ENCODE measurements at places on chromosomes 12 and 14.
A peak's percentile ranks its signal among the peaks of the same experiment; 100 is the strongest.

GRCh38 chr12:4089121-4089606 is 184.4 kb upstream of the CCND2 start:
- no peak for DNase-seq

DNA sequence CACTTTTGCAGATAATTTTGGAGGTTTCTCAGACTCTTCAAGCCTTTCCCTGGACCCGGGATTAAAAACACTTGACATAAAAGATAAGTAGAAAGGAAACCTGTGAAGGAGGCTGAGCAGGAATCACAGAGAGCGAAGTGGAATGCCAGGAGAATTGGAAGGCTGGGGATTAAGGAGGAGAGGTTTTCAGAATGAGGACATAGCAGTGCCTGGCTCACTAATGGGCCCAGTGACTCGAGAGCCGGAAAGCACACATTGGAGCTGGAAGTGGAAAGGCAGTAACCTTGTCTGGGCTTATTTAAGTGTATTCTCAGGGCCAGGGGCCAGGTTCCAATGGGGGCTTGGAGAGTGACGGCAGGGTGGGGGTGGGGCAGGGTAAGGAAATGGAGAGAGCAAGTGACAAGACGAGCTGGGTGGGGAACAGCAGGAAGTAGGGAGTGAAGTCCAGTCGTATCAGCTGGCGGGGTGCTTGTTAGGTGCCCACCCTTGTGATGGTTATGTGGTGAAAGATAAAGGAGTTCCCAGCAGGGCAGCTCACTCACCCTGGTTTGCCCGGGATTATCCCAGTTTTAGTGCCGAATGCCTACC is 13.1 kb downstream of the EVL start:
- no peak for DNase-seq

GRCh38 chr12:27987331-27987730 is 14.8 kb upstream of the PTHLH start:
- no peak for DNase-seq

- no peak for DNase-seq
Measured at GRCh38 chr14:22280497-22281316, 308.3 kb downstream of the DAD1 start.

GRCh38 chr12:81610955-81611889 is 147.9 kb downstream of the PPFIA2 start:
- no peak for DNase-seq

GRCh38 chr12:40204337-40204736 is 20.5 kb upstream of the LRRK2 start:
- no peak for DNase-seq

GRCh38 chr12:6698352-6699046 is 2.1 kb downstream of the PIANP start:
- no peak for DNase-seq

DNA sequence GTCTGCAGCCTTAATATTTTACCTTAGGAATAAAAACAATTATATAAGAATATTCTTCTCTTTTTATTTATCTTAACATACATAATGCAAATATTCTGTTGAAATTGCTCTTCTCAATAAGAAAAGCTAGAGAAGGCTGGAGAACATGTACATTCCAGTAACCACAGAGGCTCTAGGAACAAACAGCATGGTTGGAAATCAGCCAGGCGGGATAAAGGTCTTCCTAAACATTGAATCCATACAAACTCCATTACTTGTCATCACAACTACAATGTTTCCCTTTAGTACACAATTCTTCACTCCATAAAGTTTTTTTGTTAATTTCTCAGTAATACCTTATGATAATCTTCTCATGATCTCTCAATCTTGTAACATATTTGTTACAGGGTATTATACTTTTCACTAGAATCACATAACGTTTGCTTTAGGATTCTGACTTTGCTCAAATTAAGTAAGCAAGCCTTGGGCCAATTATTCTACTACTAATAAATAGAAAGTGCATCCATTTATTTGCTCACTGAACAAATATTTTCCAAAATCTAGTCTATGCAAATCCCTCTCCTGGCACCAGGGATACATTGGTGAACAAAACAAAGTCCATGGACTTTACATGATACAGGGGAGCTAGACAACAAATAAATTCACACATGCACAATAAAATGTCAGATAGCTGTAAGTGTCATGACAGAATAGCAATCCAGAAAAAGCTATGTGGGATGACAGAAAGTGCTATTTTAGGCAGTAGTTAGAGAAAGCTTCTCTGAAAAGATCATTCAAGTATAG is 237.5 kb upstream of the TMTC1 start:
- DNase-seq = no peak

DNA sequence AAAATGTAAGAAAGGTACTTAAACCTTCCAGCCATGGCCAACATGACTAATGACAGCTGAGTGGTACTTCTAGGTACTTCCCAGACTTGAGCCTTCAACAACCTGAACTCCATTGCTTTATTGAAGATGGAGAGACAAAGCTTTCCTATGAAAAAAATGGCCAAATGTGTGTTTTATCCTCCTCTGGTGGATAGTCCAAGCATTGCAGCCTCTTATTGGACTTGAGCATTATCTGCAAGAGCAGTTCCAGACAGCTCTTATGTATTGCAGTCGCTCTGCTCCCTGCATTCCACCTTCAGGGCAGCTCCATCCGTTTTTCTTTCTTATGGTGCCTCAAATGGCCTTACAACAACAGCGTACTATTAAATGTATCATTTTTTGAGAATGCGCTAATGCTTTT is 588.2 kb downstream of the NRXN3 start:
- DNase-seq = peak; percentile 47

GRCh38 chr14:101177301-101177971 is 273.9 kb upstream of the RTL1 start:
- DNase-seq = no peak

- no peak for DNase-seq
Measured at GRCh38 chr14:95504135-95505029, 12.1 kb downstream of the SYNE3 start.

DNA sequence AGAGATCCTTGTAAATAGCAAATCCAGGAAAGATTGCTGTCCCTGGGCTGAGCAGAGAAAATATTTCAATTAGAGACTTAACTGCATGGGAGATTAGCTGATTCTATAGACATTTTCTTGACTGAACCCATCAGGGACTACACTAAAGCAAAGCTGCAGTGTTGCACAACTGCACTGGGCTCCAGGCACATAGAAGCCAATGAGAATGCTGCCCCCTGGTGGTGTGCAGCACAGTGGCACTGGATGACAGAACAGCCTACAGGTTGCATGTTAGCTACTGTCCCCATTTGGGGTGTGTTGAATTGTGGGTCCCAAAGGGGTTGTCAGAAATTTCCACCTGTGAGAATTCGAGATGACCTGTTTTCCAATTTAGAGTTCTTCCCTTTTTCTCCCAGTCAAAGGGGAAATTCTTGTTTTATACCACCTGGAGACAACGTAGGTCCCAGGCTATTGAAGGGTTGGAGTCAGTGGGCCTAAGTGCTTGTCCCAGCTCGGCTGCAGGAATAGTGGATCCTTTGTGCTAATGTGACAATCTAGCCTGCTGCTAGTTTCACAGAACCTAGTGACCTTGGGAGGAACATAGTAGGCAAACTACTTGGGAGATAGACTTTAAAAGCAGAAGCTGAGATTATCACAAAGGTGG is 114.7 kb downstream of the SLC8A3 start:
- peak; percentile 75 for DNase-seq

DNA sequence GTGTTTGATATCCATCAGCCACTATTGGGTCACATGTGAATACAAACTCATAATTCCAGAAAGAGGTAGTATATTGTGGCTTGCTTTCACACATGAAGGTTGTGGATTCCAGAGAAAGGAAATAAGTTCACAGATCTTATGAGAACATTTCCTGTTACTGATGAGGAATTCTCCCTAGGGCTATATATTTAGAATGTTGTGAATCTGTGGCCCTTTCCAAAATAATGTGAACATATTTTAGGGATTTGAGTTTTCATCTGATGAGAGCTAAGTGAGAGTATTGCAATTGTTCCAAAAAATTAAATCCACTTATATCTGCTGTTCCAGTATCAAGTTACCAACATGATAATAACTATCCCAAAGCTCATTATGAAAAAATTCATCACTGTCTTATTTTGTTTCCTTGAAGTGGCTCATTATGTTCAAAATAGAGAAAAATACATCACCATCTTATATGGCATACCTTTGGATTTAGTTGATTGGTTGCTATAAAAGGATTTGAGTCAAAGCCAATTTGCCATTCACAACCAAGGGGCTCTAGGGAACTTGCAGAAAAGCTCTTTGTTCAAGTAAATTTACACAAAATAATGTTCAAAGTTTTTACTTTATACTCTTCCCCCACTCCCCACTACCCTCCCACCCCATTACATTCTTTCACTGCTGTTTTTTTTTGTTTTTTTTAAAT is 76.3 kb downstream of the MYRFL start:
- DNase-seq = no peak

DNA sequence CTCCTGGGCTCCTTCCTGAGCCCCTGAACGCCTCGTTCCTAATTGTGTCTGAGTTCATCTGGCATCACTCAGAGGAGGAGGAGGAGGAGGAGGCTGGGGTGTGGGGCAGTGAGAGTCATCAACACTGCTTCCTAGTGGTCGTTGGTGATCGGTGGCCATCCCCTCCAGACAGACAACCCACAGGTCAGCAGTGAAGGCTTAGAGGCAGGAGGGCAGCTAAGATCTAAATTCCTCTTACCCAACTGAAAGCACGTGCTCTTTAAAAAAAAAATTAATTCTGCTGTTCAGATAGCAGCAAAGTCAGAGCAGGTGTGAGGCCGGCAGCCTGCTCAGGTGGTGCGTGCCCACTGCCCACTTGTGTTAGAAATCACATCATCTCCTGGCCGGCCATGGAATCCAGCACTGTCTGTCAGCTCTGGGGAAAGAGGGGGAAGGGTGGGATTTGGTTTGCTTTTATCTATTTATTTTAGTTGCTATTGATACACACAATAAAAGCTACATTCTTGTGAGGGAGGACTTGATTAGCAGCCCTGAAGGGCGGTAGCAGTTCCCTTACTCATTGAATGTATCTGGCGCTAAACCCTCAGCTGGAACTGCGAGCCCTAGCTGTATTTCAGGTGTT is 46.6 kb downstream of the PPP2R5C start:
- DNase-seq = no peak

DNA sequence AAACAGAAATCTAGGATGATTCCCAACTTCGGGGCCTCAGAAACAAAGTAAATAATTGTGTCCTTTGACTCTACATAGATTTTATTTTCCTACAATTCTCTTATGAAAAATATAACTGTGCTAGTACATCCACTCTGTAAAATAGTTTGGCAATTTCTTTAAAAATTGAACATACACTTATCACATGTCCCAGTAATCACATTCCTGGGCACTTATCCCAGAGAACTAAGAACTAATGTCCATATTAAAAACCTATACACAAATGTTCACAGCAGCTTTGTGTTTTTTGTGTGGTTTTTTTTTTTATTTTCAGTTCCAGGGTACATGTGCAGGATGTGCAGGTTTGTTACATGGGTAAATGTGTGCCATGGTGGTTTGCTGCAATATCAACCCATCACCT is 99.0 kb downstream of the KCNH5 start:
- DNase-seq = no peak

GRCh38 chr12:124837958-124838803 is 25.5 kb downstream of the SCARB1 start:
- DNase-seq = peak; percentile 68

DNA sequence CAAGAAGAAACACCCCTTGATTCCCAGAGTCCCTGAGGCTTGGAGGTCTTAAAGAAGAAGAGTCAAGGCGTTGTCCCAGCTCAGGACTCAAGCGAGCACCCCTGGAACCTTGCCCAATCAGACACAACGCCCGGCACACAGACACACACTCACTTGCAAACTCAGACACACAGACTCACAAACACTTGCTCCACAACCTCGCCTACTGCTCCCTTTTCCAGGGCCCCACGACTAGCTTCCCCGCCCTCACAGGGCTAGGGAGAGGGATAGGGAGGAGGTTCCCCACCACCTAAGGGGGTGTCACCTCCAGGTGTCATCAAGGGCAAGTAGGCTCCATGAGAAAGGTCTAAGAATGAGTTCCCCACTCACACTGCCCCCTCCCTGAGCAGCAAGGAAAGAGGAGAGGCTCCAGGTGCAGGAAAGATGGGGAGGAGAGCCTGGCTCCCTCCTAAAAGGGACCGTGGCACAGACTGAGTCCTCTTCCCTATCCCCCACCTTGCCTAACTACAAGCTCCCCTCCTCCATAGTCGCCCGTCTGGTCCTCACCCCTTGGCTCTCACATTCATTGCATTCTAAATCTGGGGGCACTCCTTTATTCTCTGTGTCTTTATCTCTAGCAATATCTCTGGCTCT is 717 bp downstream of the WNT10B start:
- DNase-seq = no peak

GRCh38 chr14:67644428-67644827 is 24.7 kb downstream of the ARG2 start:
- DNase-seq = no peak
